ENCODE measurements at places on chromosomes 2 and 18.

DNA sequence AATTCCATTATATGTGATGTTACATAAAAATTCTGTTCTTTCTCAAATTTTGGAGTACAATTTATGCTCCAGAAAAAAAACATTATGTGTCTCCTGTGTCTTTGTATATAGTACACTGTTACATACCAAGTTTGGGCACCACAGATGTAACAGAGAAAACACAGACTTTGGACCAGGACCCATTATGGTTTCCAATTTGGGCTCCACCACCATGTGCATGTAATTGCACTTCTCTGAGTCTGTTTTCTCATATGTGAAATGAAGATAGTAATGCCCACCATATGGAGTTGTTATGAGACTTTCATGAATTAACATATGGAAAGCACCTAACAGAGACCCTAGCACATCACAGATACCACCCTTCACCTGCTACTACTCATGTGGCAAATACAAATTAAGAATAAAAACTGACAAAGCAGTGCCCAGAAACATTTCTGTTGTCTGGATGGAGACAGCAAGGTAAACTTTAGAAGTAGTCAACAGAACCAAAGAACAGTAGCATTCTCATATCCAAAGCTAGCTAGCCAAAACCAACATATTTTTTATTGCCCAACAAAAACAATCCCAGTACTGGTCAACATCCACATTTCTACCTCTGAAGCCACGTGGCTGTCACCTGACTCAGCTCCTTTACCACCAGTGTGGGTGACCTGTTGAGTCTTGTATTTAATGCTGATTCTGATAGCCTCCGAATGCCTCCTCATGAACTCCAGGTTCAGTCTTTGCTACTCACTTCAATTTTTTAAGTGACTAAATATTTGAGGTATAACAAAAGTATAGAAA lies 42.9 kb downstream of the ANTXR1 start:
- DNase-seq = no peak

DNA sequence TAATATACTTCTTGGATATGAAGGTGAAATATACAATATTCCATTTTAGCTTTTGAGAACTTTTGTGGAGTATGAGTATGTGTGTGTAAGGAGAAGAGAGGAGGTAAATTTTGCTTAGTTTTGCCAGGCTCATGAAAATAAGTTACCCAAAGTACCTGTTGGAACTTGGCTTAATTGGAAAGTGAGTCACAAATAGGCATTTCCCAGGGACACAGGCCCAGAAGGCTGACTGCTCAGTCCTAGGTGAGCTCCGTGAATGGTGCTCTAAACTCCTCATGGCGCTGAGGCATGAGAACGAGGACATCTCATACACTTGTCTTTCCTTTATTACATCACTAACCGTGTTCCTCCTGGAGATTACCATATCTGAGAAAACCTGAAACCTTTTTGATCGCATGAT lies 148.5 kb upstream of the RAB12 start:
- DNase-seq = no peak

GRCh38 chr18:2900684-2901422 lies 54.0 kb downstream of the EMILIN2 start:
- no peak for DNase-seq

GRCh38 chr2:176494949-176495353 lies 225.7 kb downstream of the MTX2 start:
- no peak for DNase-seq

DNA sequence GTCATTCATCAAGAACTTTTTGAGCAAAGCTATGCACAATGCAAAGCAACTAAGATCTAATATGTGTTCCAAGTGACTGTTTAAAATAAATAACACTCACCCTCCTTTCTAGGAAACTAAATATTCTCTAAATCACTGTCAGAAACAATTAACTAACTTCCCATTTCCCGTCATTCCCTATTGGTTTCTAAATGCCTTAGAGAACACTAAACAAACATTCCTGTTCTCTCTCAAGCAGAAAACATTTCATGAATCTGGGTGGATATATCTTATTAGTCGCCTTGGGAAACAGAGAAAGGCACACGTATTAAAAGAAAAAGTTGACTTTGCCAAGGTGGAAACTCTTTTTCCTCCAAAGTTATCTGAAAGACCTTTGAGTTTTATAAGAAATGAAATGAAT lies 735.2 kb downstream of the MBD2 start:
- DNase-seq = no peak

GRCh38 chr2:54936766-54937165 lies 113.5 kb downstream of the RTN4 start:
- DNase-seq = no peak

Data from skeletal muscle cell (primary cell).